ENCODE measurements at places on chromosomes 11 and 22. TPM values are rescaled to one million over a fixed set of nuclear protein-coding genes. Genes with fewer than 3 reads are reported as not detected.

- DNase-seq, result peak; percentile 80
Observed at GRCh38 chr22:50306753-50307749, at the start of gene PLXNB2. Gene PLXNB2, minus strand, starts transcription at chr22:50307646. Its CDS starts 17,062 bp downstream, at chr22:50290584.

DNA sequence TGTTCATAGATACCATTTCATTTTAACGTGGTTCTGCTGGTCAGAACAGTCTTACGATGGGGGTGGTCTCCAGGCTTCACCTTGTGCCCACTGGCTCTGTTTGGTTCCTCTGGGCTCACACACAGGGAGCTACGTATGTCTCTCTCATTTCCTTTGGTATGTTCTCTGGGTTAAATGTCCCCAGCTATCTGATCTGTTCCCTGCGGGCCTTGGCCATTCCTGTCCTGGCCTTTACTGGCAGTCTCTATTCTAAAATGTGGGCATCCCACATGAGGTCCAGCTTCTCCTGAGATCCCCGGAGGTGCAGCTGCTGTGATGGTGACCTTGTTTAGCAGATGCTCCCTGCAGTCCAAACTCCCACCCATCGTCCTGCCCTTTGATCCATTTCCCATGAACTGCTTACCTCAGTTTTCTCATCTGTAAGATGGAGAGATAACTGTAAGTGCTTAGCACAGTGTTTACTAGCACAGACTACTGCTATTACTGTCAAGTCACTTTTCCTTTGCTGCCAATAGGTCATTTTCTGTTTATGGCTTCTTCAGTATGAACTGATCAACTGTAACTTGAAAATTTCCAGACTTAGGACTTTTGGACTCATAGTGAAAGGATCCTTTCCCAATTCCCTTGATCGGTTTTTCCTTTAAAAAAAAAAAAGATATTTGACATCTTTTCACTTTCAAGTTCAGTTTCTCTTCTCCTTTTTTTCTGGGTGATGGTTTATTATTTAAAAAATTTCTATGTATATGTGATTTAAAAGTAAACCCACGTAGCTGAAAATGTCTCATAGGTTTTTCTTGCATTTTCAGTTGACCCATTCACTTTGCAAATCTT lies 92.9 kb downstream of the PTPRJ start:
- DNase-seq, result no peak

DNA sequence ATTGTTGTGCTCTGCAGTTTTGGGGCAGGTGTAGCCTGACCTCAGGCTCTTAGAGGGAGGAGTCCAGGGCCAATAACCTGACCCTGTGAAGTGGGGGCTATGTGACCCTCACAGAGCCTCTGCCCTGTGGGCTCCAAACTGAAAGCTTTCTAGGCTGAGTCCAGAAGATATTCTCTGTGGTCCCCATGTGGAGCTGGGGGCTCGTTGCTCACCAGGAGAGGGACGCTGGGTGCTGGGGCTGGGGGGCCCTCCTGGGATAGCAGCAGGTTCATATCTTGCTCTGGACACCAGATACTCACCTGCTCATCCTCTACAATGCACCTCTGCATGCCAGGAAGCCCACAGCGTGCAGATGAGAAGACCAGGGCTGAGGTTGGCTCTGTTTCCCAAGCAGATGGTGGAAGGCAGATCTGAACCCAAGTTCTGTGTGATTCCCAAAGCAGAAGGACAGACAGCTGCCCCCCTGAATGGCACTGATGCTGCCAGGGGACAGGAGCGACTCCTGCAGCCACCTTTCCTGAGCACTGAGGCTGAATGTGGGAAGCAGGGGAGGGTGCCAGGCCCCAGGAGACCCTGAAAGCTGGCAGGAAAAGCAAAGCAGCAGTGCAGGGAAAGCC lies 1022.0 kb downstream of the TBC1D22A start:
- no peak for DNase-seq

GRCh38 chr11:77418971-77419597 lies 54.8 kb downstream of the PAK1 start:
- DNase-seq, result no peak

- peak; percentile 30 for DNase-seq
Observed at GRCh38 chr11:8812438-8812837, 98.6 kb upstream of the AKIP1 start.

DNA sequence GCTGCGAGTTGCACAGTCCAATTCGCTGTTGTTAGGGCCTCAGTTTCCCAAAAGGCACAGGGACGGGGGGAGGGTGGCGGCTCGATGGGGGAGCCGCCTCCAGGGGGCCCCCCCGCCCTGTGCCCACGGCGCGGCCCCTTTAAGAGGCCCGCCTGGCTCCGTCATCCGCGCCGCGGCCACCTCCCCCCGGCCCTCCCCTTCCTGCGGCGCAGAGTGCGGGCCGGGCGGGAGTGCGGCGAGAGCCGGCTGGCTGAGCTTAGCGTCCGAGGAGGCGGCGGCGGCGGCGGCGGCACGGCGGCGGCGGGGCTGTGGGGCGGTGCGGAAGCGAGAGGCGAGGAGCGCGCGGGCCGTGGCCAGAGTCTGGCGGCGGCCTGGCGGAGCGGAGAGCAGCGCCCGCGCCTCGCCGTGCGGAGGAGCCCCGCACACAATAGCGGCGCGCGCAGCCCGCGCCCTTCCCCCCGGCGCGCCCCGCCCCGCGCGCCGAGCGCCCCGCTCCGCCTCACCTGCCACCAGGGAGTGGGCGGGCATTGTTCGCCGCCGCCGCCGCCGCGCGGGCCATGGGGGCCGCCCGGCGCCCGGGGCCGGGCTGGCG lies at the start of gene BCR:
Gene BCR, plus strand, starts transcription at position 209 of the 592 bp plus-strand sequence. CDS start 452 bp downstream, outside the sequence.
- DNase-seq, result peak; percentile 68

DNA sequence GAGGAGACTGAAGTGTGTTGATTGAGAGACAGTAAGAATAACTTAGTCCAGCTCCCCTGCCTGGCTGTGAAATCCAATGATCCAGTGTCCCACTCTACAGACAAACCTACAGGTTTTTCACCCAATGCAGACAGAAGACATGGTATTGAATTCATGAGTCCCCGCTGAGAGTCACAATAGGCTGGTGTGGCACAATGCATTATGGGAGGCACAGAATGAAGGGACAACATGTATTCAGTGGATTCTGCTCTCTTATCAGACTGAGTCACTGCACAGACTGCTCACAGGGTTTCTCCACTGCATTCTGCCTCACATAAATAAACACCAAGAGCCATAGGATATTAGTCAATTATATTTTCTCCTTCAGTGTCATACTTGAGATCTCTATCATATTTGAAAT lies 55.2 kb upstream of the TOP3B start:
- peak; percentile 47 for DNase-seq

DNA sequence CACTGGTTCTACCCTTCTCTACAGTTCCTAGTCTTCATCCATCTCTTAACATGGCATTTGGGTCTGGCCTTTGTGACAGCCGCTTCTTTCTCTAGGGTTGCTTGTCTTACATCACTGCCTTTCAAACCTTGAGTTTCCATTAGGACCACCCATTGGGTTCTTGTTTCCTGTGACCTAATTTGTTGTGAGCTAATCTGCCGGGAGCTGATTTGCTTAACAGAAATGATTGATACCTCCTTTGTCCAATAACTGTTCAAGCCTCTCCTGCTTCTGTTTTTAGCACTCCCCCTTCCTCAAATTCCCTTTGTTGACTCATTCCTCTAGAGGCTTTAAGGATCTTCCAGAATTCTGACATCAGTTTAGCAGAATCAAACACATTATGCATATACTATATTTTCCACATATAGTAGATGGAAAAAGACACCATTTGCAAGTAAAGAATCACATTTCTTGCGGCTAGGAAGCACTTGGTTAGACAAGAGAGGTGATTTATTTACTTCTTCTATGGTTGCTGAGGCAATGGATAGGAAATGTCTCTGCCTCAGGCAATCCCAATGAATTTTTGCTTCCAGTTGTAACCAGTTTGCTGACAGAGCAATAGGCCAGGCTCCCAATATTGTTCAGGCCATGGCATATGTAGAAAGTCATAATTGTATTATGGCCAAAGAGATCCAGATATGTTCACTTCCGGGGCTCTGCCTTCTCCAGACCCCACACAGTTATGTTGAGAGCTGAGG lies 130.7 kb downstream of the SNX19 start:
- DNase-seq, result no peak

DNA sequence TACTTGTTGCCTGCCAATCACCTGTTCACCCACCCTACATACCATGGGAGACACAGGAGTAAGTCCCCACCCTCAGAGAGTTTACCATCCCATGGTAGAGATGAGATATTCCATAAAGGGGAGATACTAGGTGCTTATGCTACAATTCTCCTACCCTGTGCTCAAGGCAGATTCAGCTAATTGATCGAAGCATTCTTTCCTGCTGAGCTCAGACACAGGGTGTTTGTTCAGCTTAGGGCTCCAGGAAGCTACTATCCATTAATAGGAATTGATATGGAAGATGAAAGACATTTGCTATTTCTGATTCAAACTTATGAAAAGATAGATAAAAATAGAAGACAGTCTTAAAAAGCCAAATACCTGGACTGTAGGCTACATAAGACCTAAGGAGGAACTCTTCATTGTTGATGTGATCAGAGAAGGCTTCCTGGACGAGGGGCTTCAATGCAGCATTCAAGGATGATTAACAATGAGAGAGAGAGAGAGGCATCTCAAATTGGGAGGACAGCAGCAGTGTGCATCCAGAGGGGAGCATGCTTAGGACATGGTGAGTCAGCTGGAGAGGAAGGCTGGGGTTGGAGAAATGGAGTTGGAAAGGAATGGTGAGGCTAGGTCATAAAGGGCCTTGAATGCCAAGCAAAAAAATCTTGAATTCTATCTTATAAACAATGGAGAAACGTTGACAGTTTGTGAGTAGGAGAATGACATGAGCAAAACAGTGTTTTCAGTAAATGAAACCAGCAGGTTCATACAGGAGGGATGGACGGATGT lies 15.0 kb downstream of the SYT13 start:
- no peak for DNase-seq

The CD3D gene
- not detected for total RNA-seq

The DUSP8 gene
- 1.1 TPM for total RNA-seq

The OR52K1 gene
- not detected for total RNA-seq

Measured in MG63 (cell line).